Bone marrow (tissue), 2 donors: ENCODE measurements at places on chromosomes 4 and X.

- no peak for DNase-seq
Measured at GRCh38 chr4:169266661-169267060, 4.1 kb downstream of the SH3RF1 start.

- no peak for DNase-seq
Measured at GRCh38 chrX:153922932-153923857, 2.9 kb downstream of the ARHGAP4 start.

- peak; percentile 12 for DNase-seq
Measured at GRCh38 chr4:2290974-2291704, 29.2 kb upstream of the MXD4 start.

- no peak for DNase-seq
Measured at GRCh38 chr4:173248690-173249089, 80.1 kb downstream of the GALNT7 start.

DNA sequence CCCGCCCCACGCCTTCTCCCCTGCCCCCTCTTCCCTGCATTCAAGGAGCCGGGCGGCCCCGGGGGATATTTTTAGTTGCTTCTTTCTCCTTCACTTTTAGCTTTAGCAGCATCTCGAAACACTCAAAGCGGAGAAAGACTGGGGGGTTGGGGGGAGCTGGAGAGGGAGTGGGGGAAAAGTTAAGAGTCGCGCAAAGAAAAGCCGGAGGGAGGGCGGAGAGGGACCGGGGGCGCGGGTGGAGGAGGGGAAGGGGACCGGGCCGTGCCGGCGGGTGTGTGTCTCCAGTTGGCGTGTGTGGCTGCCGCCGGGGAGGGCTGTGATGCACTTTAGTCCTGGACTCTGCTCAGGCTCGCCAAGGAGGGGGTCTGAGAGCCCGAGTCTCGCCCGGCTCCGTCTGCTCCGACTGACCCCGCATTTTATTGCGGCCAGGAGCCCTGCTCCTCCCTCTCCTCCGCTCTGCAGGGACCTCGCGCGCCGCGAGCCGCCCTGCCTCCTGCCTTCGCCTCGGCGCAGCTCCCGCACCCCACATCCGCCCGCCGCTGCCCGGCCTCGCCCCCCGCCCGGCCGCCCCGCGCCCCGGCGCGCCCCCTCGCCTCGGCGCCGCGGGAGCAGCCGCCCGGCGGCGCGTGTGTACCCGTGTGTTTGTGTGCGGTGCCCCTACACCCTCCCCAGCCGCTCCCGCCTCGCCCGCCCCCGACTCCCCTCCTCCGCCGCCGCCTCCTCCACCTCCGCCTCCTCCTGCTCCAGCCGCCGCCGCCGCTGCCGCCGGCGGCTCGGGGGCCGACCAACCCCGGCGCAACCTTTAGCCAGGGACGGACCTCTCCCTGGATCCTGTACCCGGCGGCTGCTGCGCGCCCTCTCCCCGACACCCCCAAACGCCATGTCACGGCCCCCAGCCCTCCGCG lies 1.4 kb downstream of the ZNF827 start:
- peak; percentile 49 for DNase-seq

- DNase-seq, result no peak
Measured at GRCh38 chr4:27082776-27083175, 222.1 kb downstream of the STIM2 start.

DNA sequence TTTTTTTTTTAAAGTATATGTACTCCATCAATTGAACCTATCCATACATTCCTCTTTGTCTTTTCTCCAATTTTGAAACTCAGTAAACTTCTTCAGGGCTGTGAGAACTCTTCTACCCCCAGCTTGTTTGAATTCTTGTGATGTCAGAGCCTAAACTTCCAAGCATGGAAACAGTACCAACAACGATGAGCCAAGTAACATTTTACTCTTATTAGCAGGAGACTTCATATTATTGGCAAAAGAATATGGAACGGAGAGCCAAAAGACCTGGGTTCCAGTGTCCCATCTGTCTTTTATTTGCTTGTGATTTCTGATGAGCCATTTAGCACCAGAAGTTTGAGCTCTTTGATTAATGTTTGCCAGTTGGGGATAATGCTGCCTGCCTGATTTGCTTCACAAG lies 5.3 kb downstream of the DIAPH2 start:
- no peak for DNase-seq

GRCh38 chr4:7134737-7135388 lies 57.5 kb upstream of the SORCS2 start:
- DNase-seq, result no peak

- DNase-seq, result no peak
Measured at GRCh38 chrX:96611619-96612362, 72.9 kb upstream of the DIAPH2 start.

GRCh38 chr4:128810331-128810870 lies 901 bp downstream of the JADE1 start:
- no peak for DNase-seq

GRCh38 chr4:41656572-41657520 lies 91.7 kb downstream of the PHOX2B start:
- DNase-seq, result no peak

DNA sequence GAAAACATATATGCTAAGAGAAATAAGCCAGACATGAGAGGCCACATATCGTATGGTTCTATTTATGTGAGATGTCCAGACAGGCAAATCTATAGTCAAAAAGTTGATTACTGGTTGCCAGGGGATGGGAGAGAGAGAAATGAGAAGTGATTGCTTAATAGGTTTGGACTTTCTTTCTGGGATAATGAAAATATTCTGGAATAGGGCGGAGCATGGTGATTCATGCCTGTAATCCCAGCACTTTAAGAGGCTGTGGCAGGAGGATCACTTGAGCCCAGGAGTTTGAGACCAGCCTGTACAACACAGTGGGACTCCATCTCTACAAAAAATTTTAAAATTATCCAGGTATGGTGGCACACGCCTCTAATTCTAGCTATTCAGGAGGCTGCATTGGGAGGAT lies 22.4 kb downstream of the RBM47 start:
- DNase-seq, result no peak

DNA sequence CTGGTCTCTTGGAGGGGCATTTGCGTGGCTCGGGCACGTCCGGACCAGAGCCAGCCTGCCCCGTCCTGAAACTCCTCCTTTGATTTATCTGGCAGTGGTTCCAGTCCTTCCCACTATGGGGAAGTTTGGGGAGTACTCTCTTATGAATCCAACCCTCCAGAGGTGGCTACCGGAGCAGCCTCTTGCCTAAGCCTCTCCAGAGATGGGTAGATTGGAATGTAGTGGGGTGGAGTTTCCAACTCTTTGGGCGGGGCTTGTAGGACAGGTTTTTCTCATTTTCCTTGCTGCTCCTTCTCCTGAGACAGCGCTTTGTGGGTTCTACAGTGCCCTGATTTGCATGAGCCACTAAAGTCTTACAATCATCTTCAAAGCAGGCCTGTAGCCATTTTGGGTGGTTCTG lies 60.1 kb upstream of the XAGE1B start:
- DNase-seq, result no peak

- no peak for DNase-seq
Measured at GRCh38 chrX:76605390-76605789, 177.9 kb downstream of the MAGEE1 start.

DNA sequence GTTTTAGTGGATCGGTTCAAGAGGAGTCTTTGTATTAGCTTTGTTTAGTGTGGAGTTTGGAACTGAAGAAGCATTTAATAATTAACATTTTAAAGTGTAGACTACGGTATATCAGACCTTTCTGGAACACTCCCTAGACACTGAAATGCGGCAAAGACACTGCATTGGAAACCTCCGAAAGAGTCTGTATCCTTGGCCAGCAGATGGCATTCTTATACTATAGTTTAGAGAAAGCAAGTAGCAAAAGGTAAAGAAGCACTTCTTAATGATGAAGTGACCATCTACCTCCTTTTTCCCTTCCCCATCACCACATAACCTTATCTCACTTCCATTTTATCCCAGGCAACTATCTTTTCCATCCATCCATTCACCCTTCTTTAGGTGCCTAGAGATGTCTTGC lies 7.6 kb downstream of the FABP2 start:
- DNase-seq, result no peak

- no peak for DNase-seq
Measured at GRCh38 chr4:33954759-33955158, 2289.6 kb downstream of the ARAP2 start.

DNA sequence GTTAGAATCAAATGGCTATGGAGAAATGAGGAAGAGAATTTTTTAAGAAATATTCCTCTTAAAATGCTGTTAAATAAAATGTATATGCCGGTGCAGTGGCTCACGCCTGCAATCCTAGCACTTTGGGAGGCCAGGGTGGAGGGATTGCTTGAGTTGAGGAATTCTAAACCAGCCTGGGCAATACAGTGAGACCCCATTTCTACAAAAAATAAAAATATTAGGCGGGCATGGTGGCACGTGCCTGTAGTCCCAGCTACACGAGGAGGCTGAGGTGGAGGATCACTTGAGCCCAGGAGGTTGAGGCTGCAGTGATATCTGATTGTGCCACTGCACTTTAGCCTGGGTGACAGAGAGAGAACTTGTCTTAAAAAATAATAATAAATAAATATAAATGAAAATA lies 7.9 kb upstream of the FUNDC1 start:
- DNase-seq, result no peak

- DNase-seq, result no peak
Measured at GRCh38 chr4:141571362-141571761, 65.0 kb upstream of the IL15 start.

DNA sequence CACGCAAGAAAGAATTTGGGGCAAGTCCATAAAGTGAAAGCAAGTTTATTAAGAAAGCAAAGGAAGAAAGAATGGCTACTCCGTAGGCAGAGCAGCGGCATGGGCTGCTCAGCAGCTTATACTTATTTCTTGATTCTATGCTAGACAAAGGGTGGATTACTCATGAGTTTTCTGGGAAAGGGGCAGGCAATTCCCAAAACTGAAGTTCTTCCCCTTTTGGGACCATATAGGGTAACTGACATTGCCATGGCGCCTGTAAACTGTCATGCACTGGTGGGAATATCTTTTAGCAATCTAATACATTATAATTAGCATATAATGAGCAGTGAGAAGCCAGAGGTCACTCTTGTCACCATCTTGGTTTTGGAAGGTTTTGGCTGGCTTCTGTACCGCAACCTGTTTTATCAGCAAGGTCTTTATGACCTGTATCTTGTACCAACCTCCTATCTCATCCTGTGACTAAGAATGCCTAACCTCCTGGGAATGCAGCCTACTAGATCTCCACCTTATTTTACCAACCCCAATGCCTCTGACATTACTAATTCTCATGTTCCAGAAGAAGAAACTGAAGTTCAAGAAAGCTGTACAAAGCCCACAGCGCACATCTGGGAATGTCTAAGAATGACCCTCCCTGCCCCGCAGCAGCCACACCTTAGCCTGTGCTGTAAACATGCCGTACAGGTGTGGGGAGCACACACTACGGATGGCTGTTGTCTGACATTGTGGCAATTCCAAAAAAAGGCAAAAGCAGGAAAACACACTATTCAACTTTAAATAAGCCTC lies 18.6 kb downstream of the RXFP1 start:
- no peak for DNase-seq

DNA sequence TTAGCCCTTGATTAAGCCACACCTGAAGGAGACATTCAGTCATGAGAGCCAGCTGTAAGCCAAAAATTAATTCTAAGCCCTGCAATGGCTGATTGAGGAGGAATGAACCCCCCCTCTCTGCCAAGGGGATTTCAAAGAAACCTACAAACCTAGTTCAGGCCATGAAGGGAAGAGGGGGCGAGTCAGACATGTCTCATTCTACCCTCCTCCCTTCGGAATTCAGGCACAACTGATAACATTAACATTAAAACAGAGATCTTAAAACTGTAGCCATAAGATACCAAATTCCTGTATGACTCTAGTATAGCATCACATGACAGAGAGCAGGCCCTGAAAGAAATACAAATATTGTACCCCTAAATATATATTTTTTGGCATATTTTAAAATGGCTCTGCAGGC lies 40.4 kb upstream of the AFAP1 start:
- no peak for DNase-seq

DNA sequence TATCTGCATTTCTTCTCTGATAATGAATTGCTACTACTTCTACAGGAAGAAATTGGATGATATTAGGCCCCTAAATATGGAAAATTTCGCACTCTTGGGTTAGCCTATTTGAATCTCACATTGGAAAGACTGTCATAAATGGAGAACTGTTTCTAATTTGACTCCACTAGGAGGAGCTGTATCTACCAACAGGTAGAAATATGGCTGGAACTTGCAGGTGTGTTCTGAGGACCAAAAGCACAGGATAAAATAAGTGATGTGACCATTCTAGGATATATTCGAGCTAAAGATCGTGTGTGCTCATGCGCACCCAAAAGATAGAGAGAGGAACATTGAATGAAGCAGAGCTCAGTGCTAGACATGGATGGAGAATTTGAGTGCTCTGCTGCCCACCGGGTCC lies 4.8 kb upstream of the NKAP start:
- no peak for DNase-seq

DNA sequence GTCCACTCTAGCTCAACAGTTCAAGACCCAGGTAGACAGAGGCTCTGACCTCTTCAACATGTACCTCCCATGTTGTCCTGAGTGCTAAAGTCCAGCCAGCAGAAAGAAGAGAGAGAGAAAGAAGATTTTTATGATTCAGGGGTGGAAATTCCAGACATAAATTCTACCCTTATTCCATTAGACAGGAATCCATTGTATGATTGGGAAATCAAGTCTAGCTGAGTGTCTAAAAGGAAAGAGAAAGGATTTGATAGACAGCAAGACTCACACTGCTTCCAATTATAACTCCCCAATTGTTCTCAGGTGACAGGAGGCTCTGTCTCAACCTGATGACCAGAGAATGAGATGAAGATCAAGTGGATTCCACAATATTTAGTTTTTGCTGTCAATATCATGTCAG lies 27.9 kb upstream of the PGM2 start:
- DNase-seq, result no peak

GRCh38 chr4:75976177-75976576 lies 14.6 kb downstream of the SDAD1 start:
- DNase-seq, result no peak

DNA sequence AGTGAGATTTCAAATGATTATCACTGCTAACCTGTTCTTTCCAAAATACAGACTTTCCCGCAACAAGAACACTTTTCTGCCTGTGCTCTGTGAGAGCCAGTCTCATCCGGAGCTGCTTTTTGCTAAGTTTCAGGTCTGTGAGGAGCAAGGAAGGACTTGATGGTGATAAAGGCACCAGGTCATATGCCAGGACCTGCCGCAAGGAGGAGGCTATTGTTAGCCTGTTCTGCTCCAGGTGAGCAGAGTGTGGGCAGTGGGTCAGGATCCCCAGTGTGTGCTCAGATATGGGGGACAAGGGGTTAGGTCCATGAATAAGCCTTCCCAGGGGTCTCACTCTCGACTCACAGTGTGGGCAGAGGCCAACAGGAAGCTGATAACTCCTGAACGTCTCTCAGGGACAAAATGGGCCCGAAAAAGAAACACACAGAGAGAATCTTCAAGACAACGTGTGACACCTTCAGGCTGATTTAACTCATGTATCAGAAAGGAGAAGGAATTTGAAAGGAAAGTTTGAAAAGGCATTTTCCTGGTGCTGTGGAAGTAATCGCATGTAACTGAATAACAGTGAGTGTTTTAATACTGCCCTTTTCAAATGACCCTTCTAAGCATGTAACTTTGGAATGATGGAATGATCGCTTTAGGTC lies 57.7 kb upstream of the PDLIM3 start:
- DNase-seq, result no peak

DNA sequence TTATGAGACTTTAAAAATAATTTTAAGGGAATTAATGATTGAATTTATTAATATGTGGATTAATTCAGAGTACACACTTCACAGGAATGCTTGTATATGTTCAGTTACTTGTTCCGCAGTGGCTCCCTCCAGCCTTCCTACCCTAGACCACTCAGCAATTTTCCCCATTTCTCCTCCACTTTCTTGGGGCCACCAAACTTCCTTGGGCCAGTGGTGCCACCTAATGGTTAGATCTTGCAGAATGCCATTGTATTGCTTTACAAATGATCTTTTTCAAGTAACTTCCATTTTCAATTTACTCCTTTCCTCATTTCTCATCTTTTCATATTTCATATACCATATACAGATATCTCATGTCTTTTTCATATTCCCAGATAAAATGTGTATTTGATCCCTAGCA lies 3.6 kb upstream of the RNF175 start:
- no peak for DNase-seq
